ENCODE measurements at places on chromosomes 12 and 14.

DNA sequence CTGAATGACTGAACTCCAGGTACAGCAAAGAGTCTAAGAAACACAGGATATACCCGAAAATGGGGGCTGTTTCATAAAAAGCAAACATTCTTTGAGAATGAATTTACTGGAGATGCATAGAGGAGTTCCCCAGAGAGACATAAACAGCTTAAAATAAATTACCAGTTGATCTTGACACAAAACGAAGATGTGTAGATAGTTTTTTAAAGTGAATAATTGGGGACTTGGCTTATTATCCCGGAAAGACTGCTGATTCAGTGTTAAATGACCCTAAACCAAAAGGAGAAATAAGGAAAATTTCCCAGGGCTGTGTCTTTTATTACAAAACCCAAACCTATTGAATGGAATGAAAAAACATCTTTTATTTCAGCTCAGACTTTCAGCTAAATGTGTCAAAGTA lies 1052.8 kb upstream of the TMEM132C start:
- no peak overlapping the region for H3K4me3 ChIP-seq
- H3K27ac ChIP-seq, result no peak overlapping the region
- no peaks in the 10 kb centered on the region for H3K4me1 ChIP-seq
- no peaks in the 10 kb centered on the region for H3K36me3 ChIP-seq

GRCh38 chr12:67647799-67648520 lies 585 bp upstream of the DYRK2 start:
- H3K27ac ChIP-seq, result peak overlapping the region; percentile 91
- H3K4me3 ChIP-seq, result peak overlapping the region; percentile 97
- peaks cover 15% of the 10 kb centered on the region for H3K27me3 ChIP-seq

GRCh38 chr14:92386165-92386564 lies 63.2 kb downstream of the SLC24A4 start:
- no peak overlapping the region for H3K27ac ChIP-seq
- peaks cover 2% of the 10 kb centered on the region for H3K27me3 ChIP-seq
- H3K4me3 ChIP-seq, result no peak overlapping the region
- H3K4me1 ChIP-seq, result peaks cover 12% of the 10 kb centered on the region
- peaks cover 5% of the 10 kb centered on the region for H3K36me3 ChIP-seq

DNA sequence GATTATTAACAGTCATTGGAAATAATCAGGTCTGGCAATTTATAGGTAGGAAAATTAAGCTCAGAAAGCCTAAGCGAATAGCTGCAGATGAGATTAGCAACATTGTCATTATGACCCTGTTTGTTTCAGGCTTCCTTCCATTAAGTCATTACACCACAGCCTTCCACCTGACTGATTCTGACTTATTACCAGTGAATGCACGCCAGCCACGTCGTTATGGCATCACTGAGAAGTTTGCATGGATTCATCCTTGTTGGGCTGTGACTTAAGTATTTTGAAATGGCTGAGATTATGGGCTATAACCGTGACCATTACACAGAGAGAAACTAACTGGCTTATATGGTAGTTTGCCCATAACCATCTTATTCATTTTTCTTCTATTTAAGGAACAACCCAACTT lies 18.6 kb downstream of the RASSF8 start:
- no peak for DNase-seq
- H3K4me3 ChIP-seq, result no peak overlapping the region
- peaks cover 4% of the 10 kb centered on the region for H3K27me3 ChIP-seq

- DNase-seq, result peak; percentile 22
- H3K4me3 ChIP-seq, result peak within 1 kb of the TSS; percentile 87
- no peaks in the 10 kb centered on the region for H3K36me3 ChIP-seq
- H3K27me3 ChIP-seq, result peaks cover 22% of the 10 kb centered on the region
- no peak within 1 kb of the TSS for H3K27ac ChIP-seq
- H3K4me1 ChIP-seq, result peaks cover 28% of the 10 kb centered on the region
Measured at GRCh38 chr14:54566410-54567223, at the start of gene SAMD4A. SAMD4A (plus strand) TSS chr14:54567128; CDS start chr14:54567917, 789 bp downstream.

Data from immature natural killer cell (primary cell).